ENCODE measurements at places on chromosomes 6 and 20.

DNA sequence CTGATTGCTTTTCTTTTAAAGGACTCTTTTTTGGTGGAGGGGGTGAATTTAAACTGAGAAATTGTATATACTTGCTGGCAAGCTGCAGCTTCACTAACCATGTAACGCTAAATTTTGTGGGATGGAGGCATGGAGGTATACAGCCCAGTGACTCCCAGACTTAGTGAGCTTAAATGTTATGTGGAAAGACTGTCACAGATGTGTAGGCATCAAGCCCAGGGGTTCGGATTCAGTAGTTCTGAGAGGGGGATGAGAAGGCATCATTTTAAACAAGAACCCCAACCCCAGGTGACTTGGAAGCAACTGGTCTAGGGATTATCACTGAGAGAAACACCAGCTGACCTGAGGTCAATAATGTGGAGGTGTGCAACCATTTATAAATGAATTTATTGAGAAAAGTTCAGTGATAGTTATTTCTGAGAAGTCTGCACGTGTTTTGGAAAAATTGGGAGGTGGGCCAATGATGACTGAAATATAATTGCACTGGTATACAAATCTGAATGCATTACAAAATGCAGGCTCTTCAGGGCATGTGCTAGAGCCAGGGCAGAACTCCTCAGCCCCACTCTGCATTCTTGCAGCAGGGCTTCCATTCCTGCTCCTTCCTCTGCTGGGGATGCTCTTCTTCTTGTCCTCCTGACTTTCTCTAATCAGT is 26.9 kb downstream of the RFPL4B start:
- DNase-seq, result no peak

DNA sequence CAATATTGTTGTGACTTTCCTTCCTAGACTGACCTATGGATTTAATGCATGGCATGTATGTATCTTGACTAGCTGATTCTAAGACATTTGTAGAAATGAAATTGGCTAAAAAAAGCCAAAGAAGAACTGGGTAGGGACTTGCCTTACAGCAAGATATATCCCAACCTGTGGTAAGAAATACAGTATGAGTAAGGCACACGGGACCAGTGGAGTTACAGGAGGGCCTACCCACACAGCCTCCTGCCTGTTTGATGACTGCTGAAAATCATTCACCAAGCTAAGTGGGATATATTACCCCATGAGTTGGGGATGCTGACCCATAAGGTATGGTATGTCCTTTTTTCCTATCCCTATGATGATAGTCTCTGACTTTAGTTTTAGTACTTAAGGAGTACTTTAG is 112.2 kb downstream of the INSM1 start:
- DNase-seq, result no peak

GRCh38 chr20:9517297-9518162 is 3.1 kb downstream of the LAMP5 start:
- no peak for DNase-seq

GRCh38 chr6:154797857-154798256 is 64.6 kb downstream of the SCAF8 start:
- no peak for DNase-seq

GRCh38 chr6:157898169-157898568 is 75.1 kb downstream of the SNX9 start:
- DNase-seq, result no peak

DNA sequence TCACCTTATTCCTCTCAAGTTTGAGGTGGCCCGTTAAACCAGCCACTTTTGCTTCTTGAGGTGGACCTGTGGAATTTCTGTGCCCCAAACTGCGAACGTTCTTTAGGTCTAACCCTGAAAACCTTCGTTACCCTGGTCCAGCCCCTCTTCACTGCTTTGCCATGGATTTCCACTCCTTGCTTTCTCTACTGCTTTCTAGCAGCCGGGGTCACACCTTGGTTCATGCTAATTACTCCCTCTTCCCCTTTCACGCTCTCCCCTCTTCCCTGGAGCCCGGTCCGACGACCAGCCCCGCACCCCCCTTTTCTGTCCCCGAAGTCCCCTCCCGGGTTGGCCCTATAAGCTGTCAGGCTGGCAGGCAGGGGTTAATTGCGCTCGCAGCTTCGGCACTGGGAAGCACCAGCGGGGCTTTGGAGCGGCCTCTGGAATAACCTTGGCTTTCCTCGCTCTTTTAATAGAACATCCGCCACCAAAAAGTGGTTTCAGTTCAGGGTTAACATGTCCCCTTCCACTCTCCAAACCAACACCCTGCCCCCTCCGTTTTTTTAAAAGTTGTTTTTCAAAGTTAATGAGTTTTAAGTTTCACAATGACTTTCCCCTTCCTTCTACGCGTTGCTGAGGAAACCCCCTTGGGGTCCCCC is 1.4 kb upstream of the HIVEP1 start:
- no peak for DNase-seq

GRCh38 chr20:43605715-43606114 is 15.0 kb downstream of the IFT52 start:
- DNase-seq, result no peak

- DNase-seq, result no peak
Observed at GRCh38 chr6:89212472-89212871, 4.7 kb downstream of the GABRR1 start.

DNA sequence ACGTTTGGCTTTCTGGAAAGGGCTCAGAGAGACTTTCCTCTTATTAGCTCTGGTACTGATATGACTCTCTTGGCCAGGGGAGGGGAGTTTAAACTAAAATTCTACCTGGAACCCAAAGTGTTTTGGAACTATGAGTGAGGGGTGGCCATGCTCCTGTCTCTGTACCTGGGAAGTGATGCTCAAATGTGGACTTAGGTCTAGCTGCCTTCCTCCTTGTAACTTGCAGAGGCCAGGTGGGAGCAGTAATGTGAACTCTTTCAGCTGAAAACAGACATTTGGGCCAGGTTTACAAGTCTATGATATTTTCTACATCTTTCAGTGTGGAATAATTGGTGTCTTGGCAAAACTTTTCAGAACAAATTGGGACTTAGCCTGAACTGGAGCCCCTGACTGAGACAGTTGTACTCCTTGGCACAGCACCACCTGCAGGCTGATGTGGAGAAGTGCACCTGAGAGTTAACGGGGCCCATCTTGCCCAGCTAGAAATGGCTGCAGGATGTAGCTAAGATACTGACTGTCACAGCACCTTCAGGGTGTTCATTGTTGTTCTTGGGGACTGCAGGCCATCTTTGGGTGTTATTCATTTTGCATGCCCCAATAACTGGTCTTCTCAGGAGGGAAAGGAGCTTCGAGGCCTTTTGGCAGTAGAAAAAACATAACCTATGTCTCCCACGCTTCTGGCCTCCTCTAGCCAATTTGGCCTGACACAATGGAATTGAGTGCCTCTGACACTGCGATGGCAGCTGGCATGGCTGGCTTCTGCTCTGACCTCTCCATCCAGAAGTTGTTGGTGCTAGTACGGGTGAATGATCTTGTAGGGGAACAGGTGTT is 37.1 kb downstream of the CD109 start:
- peak; percentile 51 for DNase-seq

DNA sequence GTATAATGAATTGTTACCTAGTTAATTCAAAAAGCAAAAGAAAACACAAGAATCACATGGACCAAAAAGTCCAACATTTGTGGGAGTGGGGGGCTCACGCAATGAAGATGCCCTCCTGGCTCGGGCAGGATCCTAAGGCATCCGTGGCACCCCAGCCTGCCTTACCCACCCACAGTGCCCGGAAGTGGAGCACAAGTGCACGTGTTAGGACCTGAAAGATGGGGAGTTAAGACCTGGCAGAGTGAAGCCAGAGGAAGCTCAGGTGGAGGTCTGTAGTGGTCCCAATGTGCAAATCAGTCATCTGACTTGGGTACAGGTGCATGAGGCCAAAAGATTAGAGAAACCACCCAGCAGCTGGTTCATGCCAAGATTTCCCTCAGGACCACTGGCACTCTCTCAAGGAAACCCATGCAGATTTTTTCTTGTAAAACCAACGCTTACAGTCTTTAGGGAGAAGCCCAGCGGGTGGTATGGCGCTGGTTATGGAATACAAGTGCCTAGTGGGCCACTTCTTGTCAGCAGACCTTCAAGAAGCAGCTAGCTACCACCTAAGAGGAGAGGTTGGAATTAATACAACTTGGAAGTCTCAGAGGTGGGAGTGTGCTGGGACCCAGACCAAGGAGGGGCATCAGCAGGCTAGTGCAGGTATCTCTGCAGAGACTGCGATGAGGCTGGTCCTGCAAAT is 42.1 kb downstream of the BFSP1 start:
- DNase-seq, result no peak

DNA sequence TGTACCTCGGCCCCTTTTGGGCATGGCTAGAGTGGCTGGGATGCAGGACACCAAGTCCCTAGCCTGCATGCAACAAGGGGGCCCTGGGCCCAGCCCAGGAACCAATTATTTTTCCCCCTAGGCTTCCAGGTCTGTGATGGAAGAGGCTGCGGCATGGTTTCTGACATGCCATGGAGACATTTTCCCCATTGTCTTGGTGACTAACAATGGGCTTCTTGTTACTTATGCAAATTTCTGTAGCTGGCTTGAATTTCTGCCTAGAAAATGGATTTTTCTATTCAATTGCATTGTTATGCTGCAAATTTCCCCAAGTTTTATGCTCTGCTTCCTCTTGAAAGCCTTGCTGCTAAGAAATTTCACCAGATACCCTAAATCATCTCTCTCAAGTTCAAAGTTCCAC is 1269.6 kb upstream of the CITED2 start:
- DNase-seq, result no peak

DNA sequence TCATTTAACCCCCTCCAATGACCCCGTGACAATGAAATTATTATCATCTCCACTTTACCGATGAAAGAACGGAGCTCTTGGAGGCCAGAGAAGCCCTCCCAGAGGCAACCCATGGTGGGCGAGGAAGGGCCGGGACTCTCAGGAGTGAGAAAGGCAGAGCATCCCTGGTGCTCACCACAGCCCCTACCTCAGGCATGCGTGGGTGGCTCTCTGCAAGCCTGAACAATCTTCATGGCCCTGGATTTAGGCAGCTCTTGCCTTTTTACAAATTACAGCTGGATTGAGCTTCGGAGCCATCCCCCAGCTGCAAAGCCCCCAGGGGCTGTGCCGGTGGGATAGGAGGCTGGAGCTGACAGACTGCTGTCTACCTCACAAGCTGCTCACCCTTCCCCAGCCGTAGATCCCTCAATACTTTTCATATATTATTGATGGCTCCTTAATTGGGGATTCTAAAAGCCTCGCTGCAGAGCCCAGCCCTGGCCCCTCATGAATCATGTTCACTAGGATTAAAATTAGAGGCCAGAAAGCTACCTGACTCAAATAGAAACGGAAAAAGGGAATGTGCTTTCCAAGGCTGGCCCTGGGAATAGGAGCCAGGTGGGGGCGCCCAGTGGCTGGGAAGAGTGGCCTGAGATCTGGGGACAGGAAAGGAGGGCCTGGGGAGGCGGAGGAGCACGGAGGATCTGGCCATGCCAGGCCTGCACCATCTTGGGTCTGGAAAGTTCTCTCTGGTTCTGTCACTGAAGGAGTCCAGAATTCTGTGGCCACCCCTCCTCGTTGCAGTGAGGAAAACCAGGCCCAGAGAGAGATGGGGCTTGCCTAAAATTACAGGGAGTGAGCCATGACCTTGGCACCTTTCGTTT is 29.1 kb downstream of the CPNE5 start:
- no peak for DNase-seq

DNA sequence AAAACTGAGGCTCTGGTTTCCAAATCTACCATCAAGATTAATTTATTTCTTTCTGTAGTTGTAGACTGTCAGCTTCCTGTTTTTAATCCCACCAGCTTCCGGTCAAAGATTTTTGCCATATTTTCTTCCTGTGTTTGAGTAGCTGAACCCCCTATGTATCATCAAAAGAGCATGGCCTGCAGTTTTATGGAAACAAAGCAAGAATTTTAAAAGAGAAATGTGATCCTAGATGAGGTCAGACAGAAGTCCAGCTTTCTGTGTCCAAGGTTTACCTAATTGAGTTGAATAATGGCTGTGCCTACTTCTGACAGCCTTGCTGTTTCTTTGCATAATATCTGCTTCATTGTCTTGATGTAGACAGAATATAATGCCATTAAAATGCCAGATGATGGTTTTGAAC is 163.7 kb downstream of the CARMIL1 start:
- DNase-seq, result no peak

- no peak for DNase-seq
Observed at GRCh38 chr6:134267917-134268361, 50.0 kb downstream of the SGK1 start.

DNA sequence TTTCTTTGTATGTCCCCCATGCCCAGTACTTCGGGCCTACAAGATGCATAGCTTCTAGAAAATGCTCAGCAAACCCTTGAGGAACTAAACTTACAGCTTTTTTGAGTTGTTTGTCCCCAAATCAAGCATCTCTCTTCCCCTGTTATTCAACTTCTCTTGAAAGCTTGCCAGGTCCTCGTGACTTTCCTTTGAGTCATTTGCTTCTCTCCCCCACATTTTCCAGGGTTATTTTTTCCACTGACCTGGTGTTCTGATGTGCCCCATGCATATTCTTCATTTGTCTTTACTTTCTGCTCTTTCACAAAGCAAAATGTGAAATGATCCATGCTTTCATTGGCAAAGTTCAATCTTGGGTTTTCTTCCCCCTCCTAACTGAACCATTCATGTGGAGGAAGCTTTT is 204.8 kb downstream of the TFAP2A start:
- no peak for DNase-seq

- no peak for DNase-seq
Observed at GRCh38 chr6:116035616-116036015, 25.1 kb downstream of the FRK start.

DNA sequence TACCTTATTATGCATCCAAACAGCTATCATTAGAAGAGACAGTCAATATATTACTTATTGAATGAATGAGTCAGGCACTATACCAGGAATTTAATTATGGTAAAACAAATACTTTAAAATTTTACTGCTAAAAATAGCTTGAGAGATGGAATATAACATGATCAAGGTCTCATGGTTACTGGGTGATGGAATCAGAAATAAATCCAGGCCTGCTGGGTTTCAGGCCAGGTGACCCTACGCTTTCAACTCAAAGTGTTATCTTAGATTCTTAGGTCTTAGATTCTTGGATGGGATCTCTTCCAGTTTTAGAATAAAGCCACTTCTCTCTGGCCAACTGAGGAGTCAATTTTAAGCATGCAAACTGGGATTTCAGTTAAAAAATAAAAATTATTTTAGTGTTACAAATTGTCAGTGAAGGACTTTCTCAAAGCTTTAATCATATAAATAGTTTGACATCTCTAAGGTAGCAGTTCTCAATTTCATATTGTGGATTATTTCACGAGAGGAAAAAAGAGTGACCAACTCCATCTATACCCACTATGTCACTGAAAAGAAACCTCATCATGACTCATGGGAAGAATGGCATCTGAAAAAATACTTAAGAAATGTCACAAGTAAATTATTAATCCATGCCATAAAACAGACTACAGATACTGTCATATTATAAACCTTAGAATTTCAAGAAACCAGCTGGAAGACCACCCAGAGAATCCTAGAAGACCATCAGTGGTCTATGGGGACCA is 283.4 kb upstream of the RUNX2 start:
- DNase-seq, result no peak

All from activated gamma-delta T cell treated with anti-CD3 and anti-CD28 coated beads, Interleukin-2, amount 50 U/mL, for 16 hours (primary cell).